Endothelial cell (in vitro differentiated cells): ENCODE measurements at places on chromosomes 13 and 19.
A peak's percentile ranks its signal among the peaks of the same experiment; 100 is the strongest.

GRCh38 chr13:50167224-50167947 is 152.1 kb downstream of the KCNRG start:
- H3K4me3 ChIP-seq = no peak overlapping the region
- H3K27ac ChIP-seq = no peak overlapping the region
- peaks cover 1% of the 10 kb centered on the region for H3K27me3 ChIP-seq
- peaks cover 2% of the 10 kb centered on the region for H3K4me1 ChIP-seq
- no peak for DNase-seq

DNA sequence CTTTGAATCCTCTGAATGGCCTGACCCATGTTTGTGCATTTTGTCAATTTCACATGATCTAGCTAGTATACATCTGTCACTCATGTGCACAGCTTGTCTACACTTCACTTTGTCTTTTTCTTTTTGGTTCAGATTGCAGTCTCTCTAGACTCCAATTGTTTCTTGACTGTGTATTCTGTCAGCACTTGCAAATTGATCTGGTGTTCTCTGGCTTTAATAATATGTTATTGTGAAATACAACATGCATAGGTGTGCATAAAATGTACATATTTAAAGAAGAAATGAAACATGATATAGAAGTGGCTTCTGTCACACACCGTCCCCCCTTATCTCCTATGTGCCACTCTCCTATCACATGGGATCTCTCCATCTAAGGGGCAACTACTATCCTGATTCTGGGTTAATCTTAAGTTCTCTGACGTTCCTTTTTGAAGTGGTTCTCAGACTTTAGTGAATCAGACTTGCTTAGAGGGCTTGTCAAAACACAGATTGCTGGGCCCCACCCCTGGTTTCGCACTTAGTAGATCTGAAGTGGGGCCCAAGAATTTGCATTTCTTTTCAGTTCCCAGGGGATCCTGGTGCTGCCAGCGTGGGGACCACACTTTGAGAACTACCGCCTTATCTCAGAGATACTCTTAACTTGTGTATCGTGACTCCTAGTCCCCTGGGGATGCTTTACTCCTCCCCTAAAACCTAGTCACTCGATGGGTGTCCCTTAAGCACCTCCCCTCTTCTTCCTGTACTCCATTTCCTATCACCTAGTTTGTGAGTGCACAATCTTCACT is 5.8 kb downstream of the KRTDAP start:
- no peak for DNase-seq
- no peak overlapping the region for H3K27ac ChIP-seq
- no peak overlapping the region for H3K4me3 ChIP-seq

GRCh38 chr19:13100031-13100588 is 2.5 kb downstream of the LYL1 start:
- peak overlapping the region; percentile 91 for H3K4me3 ChIP-seq
- H3K27me3 ChIP-seq = peaks cover 12% of the 10 kb centered on the region
- peaks cover 23% of the 10 kb centered on the region for H3K4me1 ChIP-seq
- H3K27ac ChIP-seq = peak overlapping the region; percentile 62

DNA sequence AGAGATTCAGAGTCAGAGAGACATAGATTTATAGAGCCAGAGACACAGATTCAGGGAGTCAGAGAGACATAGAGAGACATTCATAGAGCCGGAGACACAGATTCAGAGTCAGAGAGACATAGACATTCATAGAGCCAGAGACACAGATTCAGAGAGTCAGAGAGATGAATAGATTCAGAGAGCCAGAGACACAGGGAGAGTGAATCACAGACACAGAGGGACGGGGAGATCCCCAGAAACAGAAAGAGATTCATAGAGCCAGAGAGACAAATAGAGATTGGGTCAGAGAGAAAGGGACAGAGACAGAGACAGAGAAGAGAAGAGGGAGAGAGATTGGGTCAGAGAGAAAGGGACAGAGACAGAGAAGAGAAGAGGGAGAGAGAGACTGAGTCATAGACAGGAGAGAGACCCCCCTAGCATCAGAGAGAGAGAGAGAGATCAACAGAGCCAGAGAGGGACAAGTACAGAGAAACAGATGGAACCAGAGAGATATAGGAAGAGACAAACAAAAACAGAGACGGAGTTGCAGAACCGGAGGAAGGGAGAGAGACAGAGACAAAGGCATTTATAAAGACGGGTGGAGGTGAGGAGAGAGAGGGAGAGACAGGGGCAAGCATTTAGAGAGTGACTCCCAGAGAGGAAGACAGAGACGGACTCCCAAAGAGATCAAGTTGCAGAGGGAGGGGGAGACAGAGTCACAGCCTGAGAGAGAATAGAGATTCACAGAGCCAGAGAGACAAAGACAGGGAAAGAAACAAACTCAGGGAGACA is 1.1 kb upstream of the PRKCG start:
- no peak overlapping the region for H3K27ac ChIP-seq
- H3K4me1 ChIP-seq = peaks cover 17% of the 10 kb centered on the region
- H3K4me3 ChIP-seq = no peak overlapping the region
- H3K27me3 ChIP-seq = peaks cover 24% of the 10 kb centered on the region
- peaks cover 20% of the 10 kb centered on the region for H3K36me3 ChIP-seq
- DNase-seq = no peak

DNA sequence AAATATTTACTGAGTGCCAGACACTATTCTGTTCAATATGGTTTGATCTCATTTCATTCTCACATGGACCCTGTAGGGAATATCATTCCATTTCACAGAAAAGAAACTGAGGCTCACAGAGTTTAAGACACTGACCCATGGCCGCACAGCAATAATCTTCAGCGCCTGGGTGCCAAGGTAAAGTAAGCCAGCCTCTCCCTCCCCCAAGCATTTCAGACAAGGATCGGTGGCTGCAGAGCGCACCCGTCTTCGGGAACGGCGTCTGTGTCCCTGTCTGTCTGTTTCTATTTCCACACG is 4.3 kb upstream of the PDE4A start:
- no peak for DNase-seq
- no peak overlapping the region for H3K27ac ChIP-seq
- peaks cover 13% of the 10 kb centered on the region for H3K4me1 ChIP-seq
- peaks cover 28% of the 10 kb centered on the region for H3K27me3 ChIP-seq

GRCh38 chr13:105602956-105603670 is 932.3 kb downstream of the EFNB2 start:
- H3K4me3 ChIP-seq = no peak overlapping the region
- H3K4me1 ChIP-seq = no peaks in the 10 kb centered on the region
- no peaks in the 10 kb centered on the region for H3K36me3 ChIP-seq
- H3K27me3 ChIP-seq = peaks cover 3% of the 10 kb centered on the region

DNA sequence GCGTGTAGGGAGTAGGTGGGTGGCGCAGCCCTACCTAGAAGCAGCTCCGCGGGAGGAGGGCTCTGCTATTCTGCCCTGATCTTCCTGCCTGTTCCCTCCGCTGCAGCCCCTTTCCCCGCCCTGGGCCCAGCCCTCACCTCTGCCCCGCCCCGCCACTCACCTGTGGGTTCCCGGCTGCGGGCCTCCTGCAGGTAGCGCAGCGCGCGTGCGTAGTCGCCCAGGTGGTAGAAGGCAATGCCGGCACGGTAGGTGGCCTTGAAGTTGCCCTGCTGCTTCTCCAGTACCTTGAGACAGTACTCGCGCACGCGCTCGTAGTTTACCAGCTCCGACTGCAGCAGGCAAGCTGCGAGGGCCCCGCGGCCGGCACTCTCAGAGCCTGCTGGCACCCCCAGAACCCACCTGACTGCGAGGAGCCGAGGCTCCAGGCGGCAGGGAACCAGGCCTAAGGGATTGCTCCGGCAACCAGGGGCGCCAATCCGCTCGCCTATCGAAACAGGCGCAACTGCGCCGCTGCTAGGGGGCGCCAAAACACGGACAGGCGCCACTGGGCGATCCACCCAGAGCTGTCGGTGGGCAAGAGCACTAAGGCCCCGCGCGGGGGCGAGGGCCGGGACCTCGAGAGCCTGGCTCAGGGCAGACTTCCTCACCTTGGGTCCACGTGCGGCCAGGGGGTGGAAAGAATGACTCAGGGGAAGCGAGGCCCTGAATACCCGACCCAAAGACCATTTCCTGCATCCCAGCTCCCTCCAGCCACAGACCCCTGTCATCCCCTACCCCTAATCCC is 965 bp downstream of the TTC9B start:
- peaks cover 8% of the 10 kb centered on the region for H3K36me3 ChIP-seq
- DNase-seq = peak; percentile 43
- H3K27ac ChIP-seq = no peak overlapping the region
- peaks cover 23% of the 10 kb centered on the region for H3K27me3 ChIP-seq
- H3K4me1 ChIP-seq = peaks cover 5% of the 10 kb centered on the region

GRCh38 chr19:22426901-22427300 is 4.8 kb upstream of the ZNF98 start:
- H3K27me3 ChIP-seq = peaks cover 4% of the 10 kb centered on the region
- DNase-seq = no peak
- H3K27ac ChIP-seq = no peak overlapping the region
- no peak overlapping the region for H3K4me3 ChIP-seq
- H3K36me3 ChIP-seq = peaks cover 4% of the 10 kb centered on the region

DNA sequence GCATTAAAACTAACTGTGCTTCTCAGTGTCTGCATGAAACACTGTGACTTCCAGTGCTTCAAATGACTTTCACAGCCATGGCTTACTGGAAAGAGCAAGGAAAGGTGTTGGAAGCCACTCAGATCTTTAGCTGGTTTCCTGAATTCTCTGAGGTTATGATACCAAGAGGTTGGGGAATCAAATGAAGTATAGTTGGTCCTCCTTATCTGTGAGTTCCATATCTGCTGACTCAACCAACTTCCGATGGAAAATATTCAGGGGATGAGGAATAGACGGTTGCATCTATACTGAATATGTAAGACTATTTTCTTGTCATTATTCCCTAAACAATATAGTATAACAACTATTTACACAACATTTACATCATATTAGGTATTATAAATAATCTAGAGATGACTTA is 32.4 kb downstream of the EPSTI1 start:
- H3K27me3 ChIP-seq = peaks cover 1% of the 10 kb centered on the region
- H3K36me3 ChIP-seq = no peaks in the 10 kb centered on the region
- H3K4me1 ChIP-seq = no peaks in the 10 kb centered on the region
- no peak overlapping the region for H3K27ac ChIP-seq

- H3K4me3 ChIP-seq = no peak overlapping the region
- DNase-seq = no peak
- peaks cover 24% of the 10 kb centered on the region for H3K36me3 ChIP-seq
Measured at GRCh38 chr19:17107546-17108452, 32.2 kb downstream of the MYO9B start.

- H3K36me3 ChIP-seq = no peaks in the 10 kb centered on the region
- no peak overlapping the region for H3K4me3 ChIP-seq
- H3K27me3 ChIP-seq = no peaks in the 10 kb centered on the region
- H3K4me1 ChIP-seq = no peaks in the 10 kb centered on the region
Measured at GRCh38 chr13:21871919-21872318, 201.0 kb downstream of the FGF9 start.

DNA sequence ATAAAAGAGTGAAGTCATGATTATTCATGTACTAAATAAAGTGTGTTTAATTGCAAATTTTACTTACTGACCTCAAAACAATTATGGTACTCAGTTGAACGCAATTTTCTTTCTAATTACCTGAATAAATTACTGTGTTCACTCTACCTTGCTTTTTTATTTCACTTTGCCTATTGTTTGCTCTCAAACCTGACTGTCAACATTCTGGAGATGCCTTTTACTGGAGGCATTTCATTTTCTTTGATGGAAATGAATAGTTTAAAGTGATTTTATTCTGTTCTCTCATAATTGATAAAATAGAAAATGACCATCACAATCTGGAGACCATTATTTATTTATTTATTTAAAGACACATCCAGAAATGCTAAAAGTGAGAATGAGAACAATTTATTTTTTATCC is 811.5 kb upstream of the ATXN8OS start:
- H3K4me3 ChIP-seq = no peak overlapping the region
- H3K36me3 ChIP-seq = no peaks in the 10 kb centered on the region
- H3K27ac ChIP-seq = no peak overlapping the region
- no peaks in the 10 kb centered on the region for H3K27me3 ChIP-seq
- H3K4me1 ChIP-seq = no peaks in the 10 kb centered on the region

- H3K27ac ChIP-seq = no peak overlapping the region
- H3K4me3 ChIP-seq = no peak overlapping the region
- peaks cover 4% of the 10 kb centered on the region for H3K27me3 ChIP-seq
- H3K36me3 ChIP-seq = no peaks in the 10 kb centered on the region
Measured at GRCh38 chr19:31676271-31677004, 327.2 kb upstream of the TSHZ3 start.

DNA sequence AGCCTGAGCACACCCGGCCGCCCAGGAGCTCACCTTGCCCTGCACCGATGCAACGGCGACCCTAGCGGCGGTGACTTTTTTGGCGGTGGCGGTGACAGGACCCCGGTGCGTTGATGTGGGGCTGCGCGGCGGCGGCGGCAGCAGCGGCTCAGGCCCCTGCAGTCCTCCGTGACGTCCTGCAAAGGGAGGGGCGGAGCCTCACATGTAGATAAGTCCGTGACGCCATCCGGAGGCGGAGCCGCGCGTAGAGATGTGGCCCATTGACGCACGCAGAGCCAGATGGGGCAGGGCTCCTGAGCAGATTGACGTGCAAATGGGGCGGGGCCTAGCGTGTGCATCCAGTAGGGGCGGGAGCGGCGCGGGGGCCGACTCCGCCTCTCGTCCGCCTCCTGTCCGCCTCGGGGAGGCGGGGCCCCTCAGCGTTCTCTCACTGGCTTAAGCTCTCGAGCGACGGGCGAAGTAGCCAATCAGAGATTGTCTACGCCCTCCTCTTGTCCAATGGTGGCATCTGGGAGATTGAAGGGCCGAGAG is at the start of gene RAB3A:
RAB3A (minus strand) TSS at position 180 of the 531 bp plus-strand sequence. CDS start 1,302 bp downstream, outside the sequence.
- peaks cover 10% of the 10 kb centered on the region for H3K27me3 ChIP-seq
- peak; percentile 99 for DNase-seq
- peak within 1 kb of the TSS; percentile 94 for H3K27ac ChIP-seq

DNA sequence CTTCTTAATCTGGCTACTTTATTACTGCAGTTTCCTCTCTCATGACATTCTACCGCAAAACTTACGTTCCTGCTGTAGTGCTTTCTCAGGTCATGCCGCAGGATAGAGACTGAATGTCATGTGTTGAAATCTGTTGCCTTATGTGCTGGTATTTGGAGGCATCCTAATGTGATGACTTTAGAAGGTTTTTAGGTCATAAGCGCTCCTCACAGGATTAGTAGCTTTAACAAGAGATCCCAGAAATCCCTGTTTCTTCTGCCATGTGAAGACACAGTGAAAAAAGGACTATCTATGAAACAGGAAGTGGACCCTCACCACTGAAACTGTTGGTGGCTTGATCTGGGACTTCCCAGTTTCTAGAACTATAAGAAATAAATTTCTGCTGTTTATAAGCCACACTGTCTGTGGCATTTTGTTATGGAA is 209.3 kb downstream of the LACC1 start:
- peaks cover 6% of the 10 kb centered on the region for H3K36me3 ChIP-seq
- H3K4me1 ChIP-seq = peaks cover 8% of the 10 kb centered on the region
- peaks cover 3% of the 10 kb centered on the region for H3K27me3 ChIP-seq
- H3K27ac ChIP-seq = no peak overlapping the region
- no peak for DNase-seq

DNA sequence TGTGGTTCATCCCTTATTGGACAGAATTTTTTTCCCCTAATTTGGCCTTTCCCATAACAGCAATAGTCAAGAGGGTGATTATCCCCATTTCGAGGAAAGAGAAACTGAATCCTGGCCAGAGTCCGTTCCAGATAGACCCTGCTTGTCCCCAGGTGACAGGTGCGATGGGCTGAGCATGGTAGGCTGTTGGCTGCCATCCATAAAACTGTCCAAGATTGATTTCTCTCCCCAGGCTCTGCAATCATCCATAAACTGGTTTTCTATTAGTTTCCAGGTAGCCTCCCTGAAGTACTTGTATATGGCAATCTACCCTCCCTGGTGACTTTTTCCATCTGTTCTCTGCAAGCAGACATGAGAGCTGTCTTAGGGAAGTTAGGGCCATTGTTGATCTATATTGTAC is 25.4 kb downstream of the SERP2 start:
- H3K4me1 ChIP-seq = peaks cover 5% of the 10 kb centered on the region
- H3K4me3 ChIP-seq = no peak overlapping the region
- DNase-seq = no peak
- peaks cover 5% of the 10 kb centered on the region for H3K27me3 ChIP-seq
- H3K27ac ChIP-seq = no peak overlapping the region
